ENCODE measurements at places on chromosomes 13 and 19.

DNA sequence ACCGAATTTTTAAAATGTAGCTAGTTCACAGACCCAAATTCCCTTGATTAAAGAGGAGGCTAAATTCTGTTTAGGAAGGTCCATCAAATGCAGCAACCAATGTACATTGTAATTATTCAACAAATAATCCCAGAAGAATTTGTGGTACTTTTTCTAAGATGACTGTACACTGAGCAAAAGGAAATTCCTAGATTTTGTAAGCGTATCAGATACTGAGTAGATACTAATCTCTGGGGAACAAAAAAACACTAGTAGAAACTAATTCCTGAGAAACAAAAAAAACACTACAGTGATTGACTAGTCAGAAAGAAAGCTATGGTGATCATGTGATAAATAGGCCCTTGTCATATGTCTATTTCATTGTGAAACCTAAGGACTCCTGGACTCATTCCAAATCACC, 246.1 kb downstream of the PCDH17 start:
- no peak for DNase-seq

DNA sequence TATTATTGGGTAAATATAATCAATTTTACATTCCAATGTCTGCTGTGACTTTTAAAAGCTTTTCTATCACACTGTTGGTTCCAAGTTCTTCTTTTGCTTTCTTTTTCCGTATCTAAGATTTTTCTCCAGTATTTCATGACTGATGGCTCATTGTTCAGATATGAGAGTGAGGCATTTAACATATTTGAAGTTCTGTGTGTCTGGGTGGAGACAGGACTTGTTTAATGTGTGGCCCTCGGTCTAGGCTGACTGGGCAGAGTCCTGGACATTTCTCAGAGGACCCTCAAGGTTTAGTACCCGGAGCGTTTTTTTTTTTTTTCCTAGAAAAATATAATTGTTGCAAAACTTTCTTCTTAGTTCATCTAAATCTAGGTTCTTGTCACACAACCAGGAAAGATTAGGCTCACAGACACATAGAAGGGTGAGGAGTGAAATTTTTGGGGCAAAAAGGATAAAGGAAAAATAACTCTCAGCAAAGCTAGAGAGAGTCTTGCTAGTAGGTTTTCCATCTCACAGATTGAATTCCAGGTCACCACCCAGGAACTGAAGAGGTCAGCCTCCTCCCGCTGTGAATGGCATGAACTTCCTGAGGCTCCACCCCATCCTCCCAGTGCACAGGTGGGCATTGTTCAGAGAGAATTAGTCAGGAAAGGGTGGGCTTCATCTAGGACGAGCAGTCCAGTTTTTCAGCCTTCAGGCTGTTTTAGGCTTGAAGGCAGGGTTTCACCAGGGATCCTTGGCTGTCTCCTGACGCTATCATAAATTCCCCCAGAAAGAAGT, 1002.4 kb upstream of the PCDH9 start:
- no peak for DNase-seq

- no peak for DNase-seq
Measured at GRCh38 chr19:45280471-45280961, 29.4 kb downstream of the MARK4 start.

- no peak for DNase-seq
Measured at GRCh38 chr19:16032509-16033135, 43.7 kb upstream of the TPM4 start.

DNA sequence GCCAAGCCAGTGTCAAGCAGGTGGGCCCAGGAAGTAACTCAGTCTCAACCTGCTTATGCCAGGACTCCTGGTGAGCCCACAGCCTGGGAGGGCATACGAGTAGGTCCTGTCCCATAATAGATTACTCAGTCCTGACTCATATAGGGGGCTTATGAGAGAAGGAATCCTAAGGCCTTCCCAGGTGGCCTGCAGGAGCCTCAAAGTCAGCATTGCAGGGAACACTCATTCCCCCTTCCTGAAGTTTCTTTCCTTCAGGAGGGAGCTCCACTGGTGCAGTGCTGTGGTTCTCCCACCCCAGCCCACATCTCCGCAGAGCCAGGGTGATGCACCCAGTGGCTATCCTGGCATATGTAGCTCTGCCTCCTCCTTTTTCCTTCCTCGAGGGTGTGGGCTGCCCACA, 137.3 kb downstream of the ZIC5 start:
- no peak for DNase-seq
